ENCODE measurements at places on chromosomes 2 and 18. TPM values are rescaled to one million over a fixed set of nuclear protein-coding genes. Genes with fewer than 3 reads are reported as not detected.

Gene METAP1D
- 3.6 TPM for total RNA-seq

Gene PROM2
- total RNA-seq: 0.62 TPM

Gene CCDC150
- 12.4 TPM for total RNA-seq

Gene DYNAP
- total RNA-seq: not detected

Gene MAT2A
- total RNA-seq: 151 TPM

Gene ERMN
- total RNA-seq: 0.36 TPM

Gene OBSL1
- 53.4 TPM for total RNA-seq

Gene NXPH2
- 3.4 TPM for total RNA-seq

- H3K36me3 ChIP-seq: no peaks in the 10 kb centered on the region
- no peak for DNase-seq
- H3K27me3 ChIP-seq: no peaks in the 10 kb centered on the region
- H3K4me3 ChIP-seq: no peak overlapping the region
- H3K4me1 ChIP-seq: peaks cover 6% of the 10 kb centered on the region
- no peak overlapping the region for H3K27ac ChIP-seq
These were observed 18.8 kb downstream of the NEMP2 start for GRCh38 chr2:190515687-190516086.

DNA sequence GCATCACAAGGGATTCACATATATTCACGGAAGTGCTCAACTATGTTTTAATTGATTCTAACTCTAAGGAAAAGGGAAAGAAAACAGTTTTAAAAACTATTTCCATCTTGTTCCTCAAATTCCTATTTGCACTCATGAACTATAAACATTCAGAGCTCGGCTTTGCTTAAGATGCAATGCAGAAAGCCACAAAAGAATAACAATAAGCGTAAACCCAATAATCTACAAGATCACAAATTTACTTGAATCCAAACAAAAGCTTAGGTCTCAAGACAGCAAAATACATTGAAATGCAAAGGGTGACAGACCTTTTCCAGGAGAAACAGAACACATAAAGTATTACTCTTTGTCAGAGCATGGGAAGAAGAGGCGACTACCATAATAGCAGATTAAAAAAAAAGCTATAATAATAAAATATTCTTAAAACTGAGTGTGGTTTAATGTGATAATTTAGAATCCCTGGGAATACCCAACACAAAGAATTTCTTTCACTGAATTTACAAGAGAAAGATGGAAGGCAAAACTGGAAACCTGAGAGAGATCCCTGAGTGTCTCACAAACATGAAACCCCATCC lies 1094.9 kb downstream of the LRP1B start:
- H3K27me3 ChIP-seq: no peaks in the 10 kb centered on the region
- H3K4me3 ChIP-seq: no peak overlapping the region
- no peak overlapping the region for H3K27ac ChIP-seq
- no peaks in the 10 kb centered on the region for H3K36me3 ChIP-seq

GRCh38 chr18:36511791-36512352 lies 214.4 kb downstream of the FHOD3 start:
- no peaks in the 10 kb centered on the region for H3K27me3 ChIP-seq
- no peak overlapping the region for H3K4me3 ChIP-seq
- no peaks in the 10 kb centered on the region for H3K4me1 ChIP-seq

GRCh38 chr18:38032516-38032915 lies 466.9 kb upstream of the CELF4 start:
- no peaks in the 10 kb centered on the region for H3K36me3 ChIP-seq
- no peak overlapping the region for H3K4me3 ChIP-seq
- H3K27ac ChIP-seq: no peak overlapping the region
- DNase-seq: no peak
- H3K4me1 ChIP-seq: peaks cover 2% of the 10 kb centered on the region

GRCh38 chr2:196105951-196106350 lies 37.3 kb upstream of the DNAH7 start:
- no peaks in the 10 kb centered on the region for H3K27me3 ChIP-seq
- H3K27ac ChIP-seq: no peak overlapping the region

GRCh38 chr2:121128741-121129659 lies 156.0 kb downstream of the TFCP2L1 start:
- peaks cover 8% of the 10 kb centered on the region for H3K27me3 ChIP-seq
- DNase-seq: peak; percentile 64

GRCh38 chr2:204187229-204188083 lies 250.9 kb downstream of the ICOS start:
- DNase-seq: no peak
- H3K4me3 ChIP-seq: no peak overlapping the region
- H3K4me1 ChIP-seq: no peaks in the 10 kb centered on the region
- no peaks in the 10 kb centered on the region for H3K36me3 ChIP-seq
